Stimulated activated CD4-positive, alpha-beta T cell treated with anti-CD3 and anti-CD28 coated beads, Interleukin-4, amount 100 ng/mL, for 24 hours (primary cell): ENCODE measurements at places on chromosomes 12 and 14.

GRCh38 chr12:126936181-126936851, 1330.7 kb upstream of the TMEM132C start:
- DNase-seq: no peak

DNA sequence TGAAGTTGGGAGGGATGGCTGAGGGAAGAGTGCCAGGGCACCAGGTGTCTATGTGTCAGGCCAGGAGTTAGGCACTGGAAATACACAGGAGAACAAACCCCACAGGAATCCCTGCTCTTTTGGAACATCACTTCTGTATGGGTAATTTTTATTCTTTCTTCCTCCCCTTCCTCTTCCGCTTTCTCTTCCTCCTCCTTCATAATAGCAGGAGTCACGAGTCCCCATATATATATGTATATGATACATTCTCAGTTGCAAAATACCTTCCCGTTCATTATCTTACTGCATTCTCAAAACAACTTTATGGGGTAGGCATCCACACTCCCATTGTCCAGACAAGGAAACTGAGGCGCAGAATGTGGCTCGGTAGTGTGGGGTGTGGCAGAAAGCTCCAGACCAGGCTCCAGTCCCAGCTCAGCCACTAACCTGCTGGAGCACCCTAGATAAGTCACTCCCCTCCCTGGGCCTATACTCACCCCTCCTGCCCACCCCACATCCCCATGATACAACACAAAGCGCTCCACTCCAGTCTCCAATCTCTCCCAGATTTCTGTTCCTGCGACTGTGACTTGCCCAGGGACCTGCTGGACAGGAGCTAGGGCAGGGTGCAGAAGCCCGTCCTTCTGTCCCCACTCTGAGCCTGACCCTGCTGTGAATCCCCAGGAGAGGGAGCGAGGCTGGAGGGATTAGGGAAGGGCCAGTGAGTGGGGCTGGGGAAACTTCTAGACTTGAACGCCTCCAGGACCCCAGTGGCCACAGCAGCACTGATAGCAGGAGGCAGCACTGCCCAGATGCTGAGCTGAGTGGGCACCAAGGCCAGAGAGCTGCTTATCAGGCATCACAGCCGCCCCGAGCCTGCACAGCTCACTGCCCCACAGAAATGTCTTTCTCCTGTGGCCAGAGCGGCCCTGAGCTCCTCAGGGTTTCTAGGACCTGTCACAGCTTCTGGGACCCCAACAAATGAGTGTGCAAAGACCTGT, 1.4 kb upstream of the AQP2 start:
- DNase-seq: no peak

GRCh38 chr12:65420941-65421340, 142.5 kb downstream of the MSRB3 start:
- DNase-seq: no peak

GRCh38 chr12:98770230-98770629, 125.1 kb downstream of the APAF1 start:
- no peak for DNase-seq

DNA sequence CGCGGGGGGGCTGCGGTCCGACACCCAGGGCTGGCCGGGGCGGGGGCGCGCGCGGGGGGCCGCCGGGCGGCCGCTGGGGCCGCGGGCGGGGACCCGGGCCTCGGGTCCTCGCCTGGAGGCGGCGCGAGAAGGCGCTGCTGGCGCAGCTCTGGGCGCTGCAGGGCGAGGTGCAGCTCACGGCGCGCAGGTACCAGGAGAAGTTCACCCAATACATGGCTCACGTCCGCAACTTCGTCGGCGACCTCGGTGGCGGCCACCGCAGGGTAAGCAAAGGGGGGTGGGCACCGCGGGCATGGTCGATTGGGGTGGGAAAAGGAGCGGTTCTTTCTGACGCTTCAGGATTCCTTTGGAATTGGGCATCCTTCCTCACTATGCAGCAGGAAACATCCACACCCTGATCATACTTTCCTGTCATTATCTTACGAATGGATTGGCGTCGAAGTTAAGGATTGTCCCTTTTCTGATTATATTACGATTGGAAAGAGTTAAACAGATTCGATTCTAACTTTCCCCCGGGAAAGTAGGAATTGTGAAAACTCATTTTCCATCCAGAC, 798 bp downstream of the PDZRN4 start:
- DNase-seq: no peak

GRCh38 chr12:41968599-41968998, 176.1 kb downstream of the GXYLT1 start:
- DNase-seq: no peak

DNA sequence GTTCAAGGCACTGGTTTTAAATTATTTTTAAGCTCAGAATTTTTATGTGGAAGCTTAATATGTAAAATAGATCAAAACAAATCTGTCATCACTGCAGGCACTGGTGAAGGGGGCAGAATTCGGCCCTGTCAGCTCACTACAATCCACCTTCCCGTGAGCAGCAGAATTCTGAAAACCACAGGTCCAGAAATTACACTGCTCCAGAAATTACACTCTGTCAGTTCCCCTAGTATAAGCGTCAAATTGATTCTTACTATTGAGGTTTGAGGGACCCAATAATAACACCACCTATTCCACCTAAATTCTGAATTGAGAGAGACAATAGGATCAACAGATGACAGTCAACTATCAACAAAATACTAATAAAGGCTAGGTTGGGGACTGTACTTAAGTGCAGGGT, 245.5 kb downstream of the PHLDA1 start:
- no peak for DNase-seq

- DNase-seq: no peak
Observed at GRCh38 chr12:9132008-9132535, 16.4 kb upstream of the A2M start.

GRCh38 chr14:61296719-61297502, 15.8 kb upstream of the TMEM30B start:
- DNase-seq: no peak

DNA sequence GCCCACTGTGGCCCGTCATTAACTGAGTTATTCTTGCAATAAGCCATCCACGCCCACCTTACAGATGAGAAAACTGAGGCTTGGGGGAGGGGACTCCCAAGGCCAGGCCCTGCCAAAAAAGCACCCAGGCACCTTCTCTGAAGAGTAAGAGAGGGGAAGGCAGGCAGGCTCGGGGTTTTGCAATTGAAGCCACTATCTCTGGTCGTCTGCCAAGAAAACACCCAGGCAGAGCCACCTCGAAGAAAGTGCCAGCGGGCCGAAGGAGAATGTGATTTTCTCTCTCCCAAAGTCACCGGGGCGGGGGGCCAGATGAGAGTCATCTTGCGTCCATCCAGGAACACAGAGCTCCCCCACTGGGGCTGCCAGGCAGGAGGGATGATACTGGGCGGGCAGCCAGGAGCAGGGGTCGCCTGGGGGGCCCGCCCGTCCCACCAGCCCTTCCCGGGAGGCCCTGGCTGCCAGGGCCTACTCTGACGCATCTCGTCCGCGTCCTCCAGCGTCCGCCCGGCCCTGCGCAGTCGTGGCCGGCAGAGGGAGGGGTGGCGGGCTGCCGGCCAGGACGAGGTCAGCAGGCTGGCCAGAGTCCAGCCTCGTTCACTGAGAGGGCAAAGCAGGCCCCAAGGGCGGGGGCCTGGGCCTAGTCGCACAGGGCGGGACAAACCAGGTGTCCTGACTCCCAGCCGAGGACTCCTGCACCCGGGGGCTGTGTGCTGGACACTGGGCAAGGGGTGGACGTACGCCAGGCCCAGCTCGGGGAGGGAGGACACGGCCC, 74.3 kb downstream of the RFLNA start:
- no peak for DNase-seq

DNA sequence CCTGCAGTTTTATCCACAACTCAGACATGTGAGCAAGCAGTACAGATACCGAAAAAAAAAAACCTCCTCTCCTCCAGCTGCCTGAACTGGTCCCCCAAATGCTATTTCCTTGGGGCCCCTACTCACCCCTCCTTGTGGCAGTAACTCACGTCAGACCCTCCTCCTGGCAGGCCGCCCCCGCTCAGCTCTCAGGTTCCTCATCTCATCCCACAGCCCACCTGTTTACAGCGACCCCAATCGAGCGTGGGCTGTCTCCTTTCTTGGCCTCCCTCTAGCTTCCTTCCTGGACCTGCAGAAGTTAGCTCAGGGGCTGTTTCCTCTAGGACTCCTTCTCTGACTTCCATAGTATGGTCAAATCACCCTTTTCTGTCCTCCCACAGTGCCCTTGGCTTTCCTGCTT, 455.3 kb downstream of the BCL11B start:
- DNase-seq: no peak

DNA sequence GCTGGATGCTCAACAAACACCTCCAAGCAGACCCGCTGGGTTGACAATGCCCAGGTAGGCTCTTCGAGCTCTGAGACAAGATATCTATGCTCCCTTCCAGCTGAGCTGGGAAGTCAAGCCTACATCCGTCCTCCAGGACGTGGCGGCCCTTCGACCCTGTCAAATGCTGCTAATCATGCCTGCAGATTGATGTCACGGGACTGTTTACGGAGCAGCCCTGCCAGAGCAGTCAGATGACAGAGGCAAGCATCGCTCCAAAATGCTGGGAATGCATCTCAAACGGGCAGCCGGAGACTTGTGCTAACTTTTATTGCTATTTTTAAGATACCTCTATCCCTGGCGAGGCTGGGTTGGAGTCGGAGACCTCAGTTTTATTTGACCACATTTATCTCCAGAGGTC, 139.2 kb downstream of the NTF3 start:
- no peak for DNase-seq

DNA sequence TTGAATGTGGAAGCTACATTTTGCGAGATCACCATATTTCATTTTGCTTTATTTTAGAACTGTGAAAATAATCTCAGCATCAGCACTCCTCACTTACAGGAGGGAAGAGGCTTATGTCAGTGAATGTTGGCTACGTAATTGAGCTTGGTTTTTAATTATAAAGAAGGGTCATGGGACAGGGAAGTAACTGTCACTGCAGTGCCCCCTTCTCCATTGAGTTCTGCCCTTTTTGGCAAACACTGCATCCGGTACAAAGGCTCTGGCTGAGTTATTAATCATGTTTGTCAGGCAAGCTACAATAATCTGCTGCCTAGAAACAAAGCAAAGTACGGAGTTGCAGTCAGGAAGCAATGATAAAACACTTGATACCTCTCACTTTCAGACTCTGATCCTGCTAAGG, 546.7 kb downstream of the SNAPC1 start:
- no peak for DNase-seq

GRCh38 chr12:121579190-121579791, 1.5 kb downstream of the KDM2B start:
- DNase-seq: peak; percentile 35

DNA sequence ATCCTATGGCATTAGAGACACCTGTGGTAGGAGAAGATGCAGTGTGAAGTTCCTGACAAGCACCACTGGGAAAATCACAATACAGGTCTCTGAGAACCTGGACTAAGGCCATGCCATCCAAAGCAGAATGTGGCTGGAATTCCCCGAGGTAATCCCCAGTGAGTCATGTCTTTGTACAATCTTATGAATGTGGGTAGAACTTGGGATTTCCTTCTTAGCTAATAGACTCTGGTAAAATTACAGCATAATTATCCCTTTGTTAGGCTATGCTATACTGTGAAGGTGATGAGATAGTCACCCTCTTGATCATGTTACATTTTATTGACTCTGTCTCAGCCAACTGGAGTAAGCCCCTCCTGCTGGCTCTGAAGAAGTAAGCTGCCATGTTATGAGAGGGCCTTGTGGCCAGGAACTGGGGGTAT, 224.3 kb upstream of the DCN start:
- DNase-seq: peak; percentile 16

- DNase-seq: no peak
Observed at GRCh38 chr12:122005252-122005776, 16.4 kb upstream of the BCL7A start.

DNA sequence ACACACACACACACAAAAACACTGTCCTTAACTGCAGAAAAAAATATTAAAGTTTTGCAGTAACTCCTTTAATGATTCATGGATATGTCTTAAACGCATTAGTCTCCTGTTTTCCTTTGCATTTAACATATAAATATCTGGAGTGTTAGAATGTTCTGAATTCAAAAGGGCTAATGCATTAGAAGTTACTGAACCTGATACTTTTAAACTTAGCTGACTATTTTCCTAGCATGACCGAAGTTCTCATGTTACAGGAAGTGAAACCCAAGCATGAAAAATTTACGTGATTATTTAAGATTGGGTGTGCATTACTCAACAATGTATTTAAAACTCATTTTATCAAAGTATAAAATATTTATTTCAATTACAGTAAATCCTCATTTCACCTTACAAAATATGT, 791.2 kb downstream of the FLRT2 start:
- DNase-seq: no peak

- DNase-seq: no peak
Observed at GRCh38 chr14:77872983-77873382, 73.1 kb downstream of the ADCK1 start.

- no peak for DNase-seq
Observed at GRCh38 chr12:78914859-78915331, 50.3 kb downstream of the SYT1 start.

DNA sequence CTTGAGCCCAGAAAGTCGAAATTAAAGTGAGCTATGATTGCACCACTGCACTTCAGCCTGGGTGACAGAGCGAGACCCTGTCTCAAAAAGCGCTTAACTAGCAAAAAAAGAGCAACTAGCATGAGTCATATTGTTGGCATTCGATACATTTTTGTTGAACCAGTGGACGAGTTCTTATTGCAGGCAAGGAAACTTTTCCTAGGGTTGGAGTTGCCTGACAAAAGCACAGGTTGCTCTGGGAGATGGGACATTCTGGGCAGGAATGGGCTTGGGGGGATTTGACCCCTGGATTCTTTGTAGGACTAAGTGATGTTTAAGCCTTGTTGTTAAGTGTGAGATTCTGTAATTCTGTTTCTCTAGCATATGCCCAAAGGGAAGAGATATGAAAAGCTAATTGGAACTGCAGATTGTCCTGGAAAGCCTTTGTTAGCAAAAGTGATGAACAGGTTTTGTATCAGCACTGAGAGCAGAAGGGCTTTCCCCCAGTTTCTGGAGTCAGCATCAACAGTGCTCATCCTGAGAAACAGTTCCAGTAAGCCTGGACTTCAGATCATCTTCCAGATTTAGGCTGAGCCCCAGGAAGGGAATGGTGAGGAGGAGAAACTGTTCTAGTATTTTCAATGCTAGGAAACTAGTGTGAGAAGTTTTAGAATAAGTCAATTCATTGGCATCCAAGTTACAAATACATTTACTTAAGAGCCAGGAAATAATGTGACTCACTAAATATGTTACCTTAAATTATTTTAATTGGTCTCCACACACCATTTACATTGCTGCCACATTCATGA, 123.1 kb downstream of the SRGAP1 start:
- no peak for DNase-seq

- no peak for DNase-seq
Observed at GRCh38 chr14:53456931-53457330, 303.8 kb upstream of the DDHD1 start.

GRCh38 chr12:16389594-16389993, 42.1 kb downstream of the MGST1 start:
- DNase-seq: no peak
